ENCODE measurements at places on chromosomes 3 and 15.

DNA sequence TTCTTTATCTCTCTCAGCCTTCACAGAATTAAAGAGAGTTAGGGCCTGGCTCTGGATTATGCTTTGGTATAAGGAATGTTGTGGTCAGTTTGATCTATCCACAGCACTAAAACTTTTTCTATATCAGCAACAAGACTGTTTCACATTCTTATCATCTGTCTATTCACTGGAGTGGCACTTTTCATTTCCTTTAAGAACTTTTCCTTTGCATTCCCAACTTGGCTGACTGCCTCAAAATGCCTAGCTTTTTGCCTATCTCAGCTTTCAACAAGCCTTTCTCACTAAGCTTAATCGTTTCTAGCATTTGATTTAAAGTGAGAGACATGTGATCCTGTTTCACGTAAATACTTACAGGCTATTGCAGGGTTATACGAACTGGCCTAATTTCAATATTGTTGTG is 471.8 kb downstream of the GBE1 start:
- no peak for DNase-seq

DNA sequence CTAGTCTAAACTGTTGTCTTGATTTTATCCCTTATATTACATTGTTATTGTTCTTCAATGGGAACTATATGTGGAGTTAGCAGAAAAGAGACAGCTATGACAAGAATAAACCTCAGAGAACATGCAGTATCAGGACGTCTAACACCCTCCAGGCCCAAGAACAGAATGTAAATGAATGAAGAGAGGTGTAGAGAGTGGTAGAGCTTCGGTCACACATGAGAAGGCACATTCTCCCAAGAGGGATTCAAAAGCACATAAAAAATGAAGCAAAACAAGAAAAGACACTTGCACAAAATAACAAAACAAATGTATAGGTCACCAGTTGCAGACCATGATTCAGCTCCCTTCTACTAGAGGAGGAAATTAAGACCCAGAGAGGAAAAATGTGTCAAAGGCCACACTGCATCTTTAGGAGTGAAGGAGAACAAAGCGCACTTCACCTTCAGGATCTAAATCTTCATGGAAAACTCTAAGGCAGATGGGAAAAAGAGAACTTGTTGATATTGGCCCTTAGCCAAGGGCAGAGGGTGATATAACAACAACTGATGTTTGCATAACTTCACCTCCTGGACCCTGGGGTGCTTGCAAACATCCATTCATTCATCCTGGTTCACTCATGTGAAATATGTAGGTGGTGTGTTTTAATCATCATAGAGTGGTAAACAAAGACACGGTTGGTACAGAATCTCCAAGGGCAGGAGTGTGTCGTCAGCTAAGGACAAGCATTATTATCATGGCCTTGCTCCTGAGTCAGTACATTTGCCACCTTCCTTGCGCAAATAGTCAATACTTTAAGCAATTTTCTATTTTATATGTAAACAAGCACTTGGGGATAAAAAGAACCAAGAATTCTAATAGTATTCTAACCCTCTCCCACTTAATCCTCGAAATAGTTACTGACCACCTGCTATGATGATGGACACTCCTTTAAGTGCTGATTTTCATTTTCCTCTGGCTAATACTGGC is 8.8 kb downstream of the NEK10 start:
- DNase-seq = no peak

- no peak for DNase-seq
Observed at GRCh38 chr3:4864503-4864902, 114.7 kb upstream of the BHLHE40 start.

DNA sequence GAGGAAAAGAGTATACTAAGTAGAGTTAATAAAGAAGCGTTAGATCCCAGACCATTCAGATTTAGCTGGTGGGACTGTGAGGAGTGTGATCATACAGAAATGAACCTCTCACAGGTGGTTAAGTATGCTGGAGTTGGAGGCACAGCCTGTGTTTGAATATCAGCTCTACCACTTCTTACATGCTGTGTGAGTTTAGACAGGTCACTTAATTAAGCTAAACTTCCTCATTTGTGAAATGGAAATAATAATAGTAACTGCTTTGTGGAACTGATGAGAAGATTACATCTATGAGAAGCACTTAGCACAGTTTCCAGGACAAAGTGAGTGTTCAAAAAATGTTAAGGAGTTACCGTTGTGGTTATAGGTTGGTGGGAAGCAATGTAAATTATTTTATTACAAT is 8.4 kb downstream of the ACP3 start:
- DNase-seq = no peak

DNA sequence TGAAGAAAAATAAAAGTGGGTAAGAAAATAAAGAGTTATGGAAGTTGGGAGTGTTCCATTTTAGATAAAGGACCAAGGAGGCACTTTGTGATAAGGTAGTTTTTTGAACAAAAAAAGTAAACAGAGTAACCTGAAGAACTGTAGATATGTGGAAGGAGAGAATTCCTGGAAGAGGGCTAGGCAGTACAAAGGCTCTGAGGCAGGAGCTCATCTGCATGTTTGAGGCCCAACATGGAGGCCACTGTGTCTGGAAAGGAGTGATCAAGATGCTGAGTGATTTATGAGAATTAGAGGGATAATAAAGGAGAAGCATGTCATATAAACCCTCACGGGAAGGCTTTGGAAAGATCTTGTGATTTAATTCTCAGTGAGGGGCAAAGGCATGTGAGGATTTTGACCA is 126.5 kb downstream of the DTWD1 start:
- no peak for DNase-seq

- DNase-seq = no peak
Observed at GRCh38 chr15:67174864-67175573, 79.4 kb downstream of the AAGAB start.

DNA sequence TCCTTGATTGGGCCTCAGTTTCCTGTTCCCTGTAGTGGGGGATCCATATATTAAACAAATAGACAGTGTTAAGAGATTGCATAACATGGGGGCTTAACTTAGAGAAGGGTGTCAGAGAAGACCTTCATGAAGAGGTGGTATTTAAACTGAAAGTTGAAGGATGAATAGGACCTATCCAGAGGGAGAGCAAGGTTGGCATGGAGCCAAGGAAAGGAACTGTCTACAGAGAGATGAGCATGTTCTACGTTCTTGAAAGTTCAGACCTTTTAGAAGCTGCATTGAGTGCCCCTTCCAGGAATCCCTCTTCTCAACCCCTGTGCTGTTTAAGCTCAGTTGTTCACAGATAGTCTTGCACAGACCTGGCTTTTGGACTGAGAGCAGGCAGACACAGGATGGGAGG is 2.4 kb downstream of the HTD2 start:
- no peak for DNase-seq

DNA sequence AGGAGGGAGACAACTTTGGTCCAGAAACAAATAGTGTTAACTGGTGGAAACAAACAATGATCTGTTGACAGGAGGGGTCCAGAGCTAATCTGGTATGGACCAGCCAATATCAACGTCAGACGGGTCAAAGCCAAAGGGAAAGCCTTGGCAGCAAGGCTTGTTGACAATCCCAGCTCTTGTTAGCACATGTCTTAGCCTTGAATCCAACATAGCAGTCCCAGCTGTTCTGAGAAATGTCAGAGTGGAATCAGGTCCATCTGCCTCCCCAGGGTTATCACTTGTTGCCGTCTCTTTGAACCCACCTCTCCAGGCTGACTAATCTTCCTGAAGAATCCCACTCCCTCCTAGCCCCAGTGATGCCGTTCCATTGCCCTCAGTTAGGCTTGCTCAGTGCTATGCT is 404.6 kb upstream of the MCTP2 start:
- DNase-seq = no peak

DNA sequence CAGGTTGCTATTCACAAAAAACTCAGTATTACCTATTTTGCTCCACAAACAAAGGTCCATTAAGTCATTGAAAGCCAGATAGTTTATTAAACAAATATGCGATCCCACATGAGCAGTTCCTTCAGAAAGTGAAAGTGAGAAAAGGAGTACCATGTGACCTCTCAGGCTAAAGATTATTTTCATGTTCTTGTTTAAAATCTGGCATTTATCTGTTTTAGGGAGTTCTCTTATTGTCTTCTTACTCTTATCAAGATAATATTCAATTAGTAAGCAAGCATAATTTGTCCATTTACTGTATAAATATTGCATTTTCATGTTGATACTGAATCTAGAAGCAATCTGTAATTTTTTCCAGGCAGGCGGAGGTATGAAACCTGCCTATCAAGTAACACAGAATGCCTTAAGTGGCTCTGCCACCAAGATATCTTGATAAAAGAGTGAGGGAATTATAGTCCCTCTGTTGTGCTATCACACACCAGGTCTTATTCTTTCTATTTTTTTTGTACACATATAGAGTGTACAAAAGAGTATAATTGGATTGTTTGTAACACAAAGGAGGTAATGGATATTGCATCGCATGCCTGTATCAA is 20.1 kb upstream of the PLSCR5 start:
- no peak for DNase-seq

- no peak for DNase-seq
Observed at GRCh38 chr15:25683911-25684310, 179.2 kb downstream of the ATP10A start.

DNA sequence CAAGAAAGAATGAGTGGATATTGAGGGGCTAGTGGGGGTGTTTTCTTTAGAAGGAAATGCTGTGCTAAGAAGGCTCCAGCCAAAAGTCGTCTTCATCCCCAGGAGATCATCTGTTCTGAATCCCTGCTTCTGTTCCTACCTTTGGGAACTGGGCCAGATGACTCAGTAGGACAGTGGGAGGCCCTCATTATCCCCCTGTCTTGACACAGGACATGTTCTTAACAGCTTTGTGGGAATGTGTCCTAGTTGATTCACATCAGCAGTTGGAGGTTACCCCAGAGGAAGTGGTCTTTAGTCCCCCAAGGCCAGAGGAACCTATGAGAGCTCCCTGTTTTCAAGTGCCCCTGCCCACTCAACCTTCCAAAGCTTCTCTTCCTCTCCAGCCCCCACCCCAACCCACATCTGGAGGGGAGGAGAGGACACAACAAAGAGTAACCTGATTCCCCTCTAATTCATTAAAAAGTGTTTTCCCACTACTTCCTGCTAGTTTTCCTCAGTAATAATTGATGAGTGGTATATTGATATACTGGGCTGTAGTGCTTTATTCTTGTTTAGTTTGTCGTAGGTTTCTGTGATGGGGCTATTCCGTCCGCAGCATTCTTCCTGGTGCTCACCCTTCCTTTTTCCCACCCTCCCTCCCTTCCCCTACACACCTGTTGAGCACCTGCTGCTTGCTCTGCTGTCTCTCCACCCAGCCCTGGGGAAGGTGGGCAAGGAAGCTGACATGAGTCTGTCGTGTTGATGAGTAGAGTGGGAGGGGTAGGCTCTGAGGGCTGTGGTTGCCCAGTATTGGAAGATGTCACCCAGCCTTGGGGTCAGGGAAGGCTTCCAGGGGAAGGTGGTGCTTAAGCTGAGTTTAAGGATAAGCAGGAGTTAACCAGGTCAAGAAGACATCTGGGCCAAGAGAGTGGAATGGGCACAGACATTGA is 9.3 kb downstream of the PXYLP1 start:
- DNase-seq = no peak

GRCh38 chr3:11721479-11721878 is 77.8 kb upstream of the VGLL4 start:
- no peak for DNase-seq

DNA sequence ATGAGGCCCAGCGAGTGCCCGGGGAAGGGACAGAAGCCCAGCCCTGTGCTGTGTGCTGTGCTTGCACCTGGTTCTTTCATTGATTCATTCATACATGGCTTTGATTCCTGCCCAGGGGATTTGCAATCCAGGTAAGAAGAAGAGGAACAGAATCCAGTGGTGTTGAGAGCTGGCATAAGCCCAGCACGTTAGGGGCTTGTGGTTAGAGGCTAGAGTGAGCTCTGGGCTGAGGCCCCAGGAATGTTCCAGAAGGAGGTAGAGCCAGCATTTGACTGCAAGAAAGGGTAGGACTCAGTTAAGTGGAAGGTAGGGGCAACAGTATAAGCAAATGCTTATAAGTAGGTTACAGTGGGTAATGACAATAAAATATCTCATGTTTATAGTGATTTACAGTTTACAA is 2.3 kb downstream of the VWA5B2 start:
- no peak for DNase-seq

DNA sequence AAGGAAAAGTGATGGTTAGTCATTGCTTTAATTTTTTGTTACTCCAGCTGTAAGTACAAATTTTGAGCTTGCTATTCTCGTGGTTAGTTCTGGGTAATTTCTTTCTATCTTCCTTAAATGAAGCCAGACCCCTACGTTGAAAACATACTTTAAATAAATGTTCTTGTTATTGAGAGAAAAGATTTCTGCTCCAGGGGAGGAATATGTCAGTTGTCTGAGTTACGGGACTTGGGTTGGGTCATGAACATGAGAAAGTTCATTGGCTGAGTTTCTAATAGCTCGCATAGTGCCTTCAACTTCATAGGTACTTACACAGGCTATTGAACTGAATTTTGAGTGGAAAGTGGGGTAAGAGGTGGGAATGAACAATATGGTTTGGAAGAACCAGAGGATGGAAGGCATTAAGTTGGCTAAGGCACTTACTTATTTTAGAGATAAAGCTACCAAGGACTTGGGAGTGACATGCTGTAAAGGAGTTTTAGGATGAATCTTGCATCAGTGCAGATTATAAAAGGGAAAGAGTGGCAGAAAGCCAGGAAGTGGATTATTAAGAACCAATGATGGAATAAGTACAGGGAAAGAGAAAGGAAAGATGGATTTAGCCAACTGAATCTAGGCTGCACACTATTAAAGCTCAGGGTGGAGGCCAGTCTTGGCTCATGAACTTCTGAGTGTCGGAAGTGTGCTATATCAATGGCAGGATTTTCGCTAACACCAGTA is 1.4 kb downstream of the RPSA start:
- no peak for DNase-seq

DNA sequence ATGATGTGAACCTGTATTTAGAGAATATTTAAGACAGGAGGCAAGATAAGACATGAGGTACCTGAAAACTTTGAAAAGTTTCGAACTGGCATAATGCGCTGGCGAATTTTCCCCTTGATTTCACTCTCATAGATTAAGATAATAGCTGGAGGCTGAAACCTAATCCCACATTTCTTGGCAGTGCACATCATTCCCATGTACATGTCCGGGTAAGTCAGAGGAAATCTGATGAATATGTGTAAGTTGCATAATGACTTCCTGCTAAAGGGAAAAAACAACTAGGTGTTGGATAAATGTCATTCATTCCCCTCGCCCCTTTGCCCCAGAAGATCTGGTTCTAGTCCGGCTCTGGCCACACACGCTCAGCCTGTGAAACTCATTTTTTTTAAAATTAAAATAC is 3.6 kb downstream of the CEP19 start:
- no peak for DNase-seq

- DNase-seq = peak; percentile 44
Observed at GRCh38 chr3:42936157-42936981, 30.4 kb downstream of the ZNF662 start.

- no peak for DNase-seq
Observed at GRCh38 chr3:191298846-191299245, 30.3 kb upstream of the CCDC50 start.

- no peak for DNase-seq
Observed at GRCh38 chr15:69551391-69552056, 98.9 kb downstream of the RPLP1 start.

DNA sequence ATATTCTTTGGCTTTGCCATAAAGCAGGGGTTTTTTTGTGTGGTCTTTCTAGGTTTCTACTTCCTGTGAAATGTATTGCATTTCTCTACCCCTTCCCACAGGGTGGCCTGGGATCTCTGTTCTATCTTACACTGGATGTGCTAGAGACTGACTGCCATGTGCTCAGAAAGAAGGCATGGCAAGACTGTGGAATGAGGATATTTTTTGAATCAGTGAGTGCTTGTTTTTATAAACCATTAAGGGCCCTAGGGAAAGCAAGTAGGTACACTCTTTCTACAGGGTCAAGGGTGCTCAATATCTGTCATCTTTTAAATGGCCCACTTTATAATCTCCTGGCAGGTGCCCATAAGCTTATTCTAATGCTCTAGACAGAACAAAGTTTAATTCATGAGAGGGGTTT is 730 bp downstream of the FETUB start:
- no peak for DNase-seq

Data from dorsolateral prefrontal cortex (tissue), 122 donors.